ENCODE measurements at places on chromosomes 2 and 18.

- DNase-seq, result no peak
Measured at GRCh38 chr2:27139310-27139709, at the start of gene PRR30. TSS of gene PRR30 (minus strand) at chr2:27139410. CDS start at chr2:27138329, 1,081 bp downstream.

DNA sequence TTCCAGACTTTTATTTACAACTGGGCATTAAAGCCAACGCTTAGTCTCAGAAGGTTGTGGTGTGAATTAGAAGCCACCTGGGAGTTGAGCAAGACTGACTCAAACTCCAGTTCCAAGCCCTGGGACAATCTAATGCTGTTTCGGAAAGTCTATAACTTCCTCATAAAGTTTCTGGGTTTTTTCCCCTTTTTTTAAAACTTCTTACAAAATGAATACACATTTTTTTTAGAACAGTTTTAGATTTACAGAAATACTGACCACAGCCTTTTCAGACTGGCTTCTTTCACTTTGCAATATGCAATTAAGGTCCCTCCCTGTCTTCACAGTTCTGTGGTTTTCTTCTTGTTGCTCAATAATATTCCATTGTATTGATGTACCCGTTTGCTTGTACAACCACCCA, 115.9 kb upstream of the TWIST2 start:
- no peak for DNase-seq

DNA sequence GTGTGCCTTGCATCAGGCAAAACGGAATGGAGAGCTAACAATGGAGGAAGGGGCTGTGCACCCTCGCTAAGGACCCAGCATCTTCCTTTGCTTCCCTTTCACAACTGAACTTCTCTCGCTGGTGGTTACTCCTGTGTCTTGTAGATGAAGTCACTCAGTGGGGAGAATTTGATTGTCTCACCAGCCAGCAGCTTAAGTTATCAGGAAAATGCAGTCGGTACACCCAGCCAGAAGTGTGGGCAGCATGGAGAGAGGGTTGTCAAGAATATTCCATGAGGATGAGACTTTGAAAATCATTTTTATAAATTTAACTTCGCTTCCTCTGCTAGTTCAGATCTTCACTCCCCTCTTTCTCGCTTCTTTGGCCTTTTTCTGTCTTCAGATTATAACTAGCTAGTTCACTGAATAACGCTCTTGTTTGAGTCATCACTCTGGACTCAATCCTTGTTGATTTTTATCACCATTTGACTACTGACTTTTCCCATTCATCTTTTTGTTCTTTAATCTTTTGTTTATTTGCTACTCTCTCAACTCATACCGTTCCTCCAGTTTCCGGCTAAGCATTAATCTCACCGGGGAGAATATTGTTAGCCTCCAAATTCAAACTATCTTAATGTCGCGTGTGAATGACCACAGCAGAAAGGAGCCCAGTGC, 221.7 kb downstream of the CD226 start:
- no peak for DNase-seq

DNA sequence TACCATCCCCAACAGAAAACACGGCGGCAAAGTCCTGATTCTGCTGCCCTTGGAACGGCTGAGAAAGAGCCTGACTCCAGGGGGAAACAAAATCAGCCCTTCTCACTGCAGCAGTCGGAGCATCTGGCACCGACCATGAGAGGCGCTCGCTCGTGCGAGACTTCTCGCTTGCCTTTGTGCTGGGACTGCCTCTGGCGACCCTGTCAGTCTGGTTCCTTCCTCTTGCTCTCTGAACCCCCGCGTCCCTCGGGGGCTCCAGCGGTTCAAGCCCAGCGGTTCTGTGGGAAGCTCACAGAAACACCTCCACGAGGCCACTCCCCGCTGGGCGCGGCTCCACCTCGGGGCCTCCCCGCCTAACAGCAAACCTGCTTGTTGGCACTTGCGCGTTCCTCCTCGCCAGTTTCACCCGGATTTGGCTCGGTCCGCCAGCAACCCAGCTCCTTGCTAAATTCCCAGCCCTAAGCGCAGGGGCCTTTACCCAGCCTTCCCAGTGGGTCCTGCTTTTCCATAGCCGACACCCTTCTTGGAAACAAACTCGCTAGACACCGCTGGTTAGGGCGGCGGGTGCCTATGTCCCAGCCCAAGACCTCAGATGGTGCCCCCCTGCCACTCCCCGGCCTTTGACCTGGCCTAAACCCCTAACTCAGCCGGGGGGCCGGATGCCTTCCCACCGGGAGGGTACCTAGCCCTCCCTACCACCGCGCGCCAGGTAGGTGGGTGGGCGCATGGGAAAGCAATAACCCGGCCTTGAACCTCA, 2.2 kb downstream of the RND3 start:
- peak; percentile 89 for DNase-seq

GRCh38 chr18:29084120-29084519, 907.2 kb upstream of the CDH2 start:
- no peak for DNase-seq

DNA sequence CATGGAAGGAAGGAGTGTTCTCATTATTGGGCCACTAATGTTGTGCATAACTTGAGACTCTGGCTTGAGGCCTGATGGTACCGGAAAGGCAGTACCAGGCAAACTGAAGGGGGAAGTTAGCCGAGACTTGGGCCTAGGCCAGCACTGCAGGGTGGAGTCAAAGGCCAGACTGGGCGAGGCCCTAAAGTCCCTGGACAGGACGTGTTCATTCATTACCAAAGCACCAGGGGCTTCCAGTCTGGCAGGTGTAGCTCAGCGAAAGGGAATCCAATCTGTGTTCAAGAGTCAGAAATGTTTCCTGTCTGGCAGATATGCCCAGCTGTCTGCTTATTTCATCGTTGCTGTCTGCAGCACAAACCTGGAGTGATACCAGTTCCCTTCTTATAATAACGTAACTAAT, 4.7 kb upstream of the ITSN2 start:
- peak; percentile 91 for DNase-seq

- no peak for DNase-seq
Measured at GRCh38 chr18:78330766-78331165, 648.9 kb upstream of the SALL3 start.

DNA sequence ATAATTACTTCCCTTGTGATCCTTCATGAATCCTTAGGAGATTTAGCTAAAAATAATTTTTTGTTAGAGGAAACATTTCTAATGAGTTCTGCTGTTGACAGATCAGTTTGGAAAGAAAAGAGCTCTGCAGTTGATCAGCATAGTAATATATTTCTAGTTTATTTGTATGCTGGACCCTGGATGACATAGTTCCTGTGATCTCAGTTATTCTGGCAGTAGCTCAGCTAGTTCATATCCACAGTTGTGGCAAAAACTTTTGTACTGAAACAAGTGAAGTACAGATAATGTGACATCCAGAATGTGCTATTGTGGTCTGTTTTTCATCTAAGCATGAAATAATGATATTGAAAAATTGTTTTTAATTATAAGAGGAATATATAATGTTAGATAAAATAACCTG, 33.7 kb downstream of the ABI2 start:
- DNase-seq, result no peak

- DNase-seq, result no peak
Measured at GRCh38 chr2:212013626-212014025, 525.0 kb downstream of the ERBB4 start.

GRCh38 chr2:189146553-189146952, 33.0 kb downstream of the COL5A2 start:
- DNase-seq, result no peak

DNA sequence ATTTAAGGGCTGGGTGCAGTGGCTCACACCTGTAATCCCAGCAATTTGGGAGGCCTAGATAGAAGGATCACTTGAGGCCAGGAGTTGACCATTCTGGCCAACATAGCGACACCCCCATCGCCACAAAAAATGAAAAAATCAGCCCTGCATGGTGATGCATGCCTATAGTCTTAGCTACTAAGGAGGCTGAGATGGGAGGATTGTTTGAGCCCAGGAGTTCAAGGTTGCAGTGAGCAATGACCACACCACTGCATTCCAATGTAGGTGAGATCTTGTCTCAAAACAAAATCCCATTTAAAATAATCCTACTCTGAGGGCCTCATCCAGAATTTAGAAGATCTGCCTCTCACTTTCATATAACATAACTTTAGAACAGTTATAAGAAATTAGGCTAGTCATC, 2.7 kb upstream of the SERTAD2 start:
- no peak for DNase-seq

GRCh38 chr2:102304268-102304667, 7.1 kb upstream of the IL1RL1 start:
- DNase-seq, result no peak

DNA sequence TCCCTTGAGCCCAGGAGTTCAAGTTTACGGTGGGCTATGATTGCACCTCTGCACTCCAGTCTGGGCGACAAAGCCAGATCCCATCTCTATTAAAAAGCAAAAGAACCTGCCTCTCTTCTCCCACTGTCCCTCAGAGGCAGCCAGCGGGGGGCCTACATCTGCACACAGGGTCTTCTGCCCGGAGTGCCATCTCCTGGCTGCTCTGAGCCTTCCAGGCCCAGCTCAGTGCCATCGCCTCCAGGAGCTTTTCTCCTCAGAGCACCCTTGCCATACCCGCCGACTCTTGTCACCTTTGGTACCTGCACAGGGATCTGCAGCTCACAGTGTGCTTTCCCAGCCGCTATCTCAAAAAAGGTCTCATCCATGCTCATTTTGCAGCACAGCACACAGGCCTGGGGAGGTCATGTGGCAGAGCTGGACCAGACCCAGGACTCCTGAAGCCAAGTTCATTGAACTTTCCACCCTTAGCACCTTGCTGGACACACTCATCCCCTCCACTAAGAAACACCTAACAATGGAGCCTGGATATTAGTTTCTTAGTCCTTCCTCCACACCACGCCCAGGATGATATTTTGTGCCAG, 186.3 kb downstream of the HAUS1 start:
- DNase-seq, result no peak

DNA sequence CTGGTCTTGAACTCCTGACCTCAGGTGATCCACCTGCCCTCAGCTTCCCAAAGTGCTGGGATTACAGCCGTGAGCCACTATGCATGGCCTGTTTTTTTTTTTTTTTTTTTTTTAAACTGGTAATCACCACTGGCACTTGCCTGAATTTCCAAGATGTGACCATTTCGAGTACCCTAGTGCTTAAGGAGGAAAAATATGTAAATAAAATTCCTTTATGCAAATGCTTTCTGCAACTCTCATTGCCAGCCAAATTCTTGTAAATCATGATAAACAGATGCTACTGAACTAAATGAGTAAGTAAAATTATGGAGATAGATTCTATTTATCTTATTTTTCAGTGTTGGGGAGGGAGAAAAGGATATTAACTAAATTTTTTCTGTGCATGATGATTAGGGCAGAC, 18.6 kb downstream of the CDCA7 start:
- no peak for DNase-seq

DNA sequence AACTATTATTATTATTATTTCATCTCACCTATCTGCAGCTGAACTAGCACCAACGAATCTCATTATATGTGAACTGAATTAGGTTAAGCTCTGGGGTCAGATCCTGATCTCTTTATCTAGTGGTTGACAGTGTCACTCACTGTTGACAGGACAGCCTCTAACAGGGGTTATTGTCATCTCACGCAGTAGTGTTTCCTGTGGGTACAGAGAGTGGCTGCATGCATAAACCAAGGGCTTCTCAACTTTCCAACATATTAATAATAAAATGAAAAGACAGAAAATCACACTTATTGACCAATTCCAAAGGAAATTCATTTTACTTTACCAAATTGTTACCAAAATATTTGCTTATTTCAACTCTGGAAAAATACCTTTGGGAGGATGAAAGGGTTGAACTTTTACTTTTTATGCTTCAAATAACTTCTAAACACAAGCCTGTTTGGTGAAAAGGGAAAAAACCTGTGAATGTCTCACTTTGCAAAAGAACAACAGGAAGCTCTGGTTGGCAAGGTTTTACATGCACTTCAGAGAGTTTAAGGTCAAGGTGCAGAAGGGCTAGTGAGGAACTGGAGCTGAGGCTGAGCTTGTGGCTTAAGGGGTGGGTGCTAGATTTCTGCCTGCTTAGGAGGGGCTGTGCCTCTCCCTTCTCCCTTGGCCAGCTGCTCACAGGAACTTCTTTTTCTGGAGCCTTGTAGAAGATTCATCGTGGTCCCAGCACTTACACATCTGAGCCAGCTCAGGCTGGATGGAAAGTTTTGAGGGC, 72.6 kb downstream of the CTAGE1 start:
- DNase-seq, result no peak

- peak; percentile 97 for DNase-seq
Measured at GRCh38 chr18:59690186-59690982, 6.8 kb downstream of the CCBE1 start.

- no peak for DNase-seq
Measured at GRCh38 chr2:1584691-1585485, 159.4 kb downstream of the PXDN start.

DNA sequence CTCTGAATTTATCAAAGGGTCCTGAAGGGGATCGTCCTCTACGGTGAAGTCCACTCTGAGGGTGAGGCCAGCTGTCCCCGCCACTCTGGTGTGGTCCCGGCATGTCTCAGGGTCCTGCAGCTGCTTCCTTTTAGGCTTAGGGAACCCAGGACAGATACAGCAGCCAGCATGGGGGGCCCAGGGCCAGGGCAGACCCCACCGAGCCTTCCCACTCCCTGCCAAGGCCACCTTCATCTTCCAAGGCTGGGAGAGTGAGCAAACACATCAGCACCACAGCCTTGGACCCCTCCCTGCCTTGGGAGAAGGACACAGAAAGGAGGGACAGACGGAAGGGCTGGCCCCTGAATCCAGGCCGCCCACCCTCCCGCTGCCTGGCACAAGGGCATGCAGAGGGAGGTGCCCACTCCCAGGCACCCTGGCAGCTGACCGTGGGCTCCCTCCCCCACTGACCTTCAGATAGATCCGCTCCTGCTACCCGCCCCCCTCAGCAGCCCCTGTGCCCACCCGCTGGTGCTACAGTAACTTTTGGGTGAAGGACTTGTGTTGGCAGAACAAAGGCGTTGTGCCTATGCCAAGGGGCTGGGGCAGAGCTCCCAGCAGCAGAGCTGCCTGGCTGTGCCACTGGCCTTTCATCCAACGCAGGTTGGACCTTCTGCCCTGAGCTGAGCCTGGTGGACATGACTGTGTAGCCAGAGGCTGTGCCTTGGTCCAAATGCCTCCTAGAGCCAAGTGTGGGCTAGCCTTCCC, 7.6 kb downstream of the CYP26B1 start:
- no peak for DNase-seq

DNA sequence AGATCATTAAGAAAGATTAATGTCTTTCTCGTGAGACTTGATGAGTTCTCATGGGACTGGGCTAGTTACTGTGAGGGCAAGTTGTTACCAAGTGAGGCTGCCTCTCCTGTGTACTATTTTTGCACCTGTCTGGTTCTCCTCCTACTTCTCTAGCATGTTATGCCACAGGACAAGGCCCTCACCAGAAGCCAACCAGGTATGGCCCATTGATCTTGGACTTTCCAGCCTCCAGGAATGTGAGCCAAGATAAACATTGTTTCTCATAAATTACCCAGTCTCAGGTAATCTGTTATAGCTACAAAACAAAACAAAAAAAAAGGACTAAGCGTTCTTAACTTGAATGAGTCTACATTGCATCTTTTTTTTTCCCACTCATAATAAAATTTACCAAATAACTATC, 184.1 kb downstream of the CDH7 start:
- DNase-seq, result no peak

- no peak for DNase-seq
Measured at GRCh38 chr18:77478646-77479442, 229.2 kb downstream of the GALR1 start.
